Esophagus squamous epithelium (tissue), 5 donors: ENCODE measurements at places on chromosomes 6 and 20.

DNA sequence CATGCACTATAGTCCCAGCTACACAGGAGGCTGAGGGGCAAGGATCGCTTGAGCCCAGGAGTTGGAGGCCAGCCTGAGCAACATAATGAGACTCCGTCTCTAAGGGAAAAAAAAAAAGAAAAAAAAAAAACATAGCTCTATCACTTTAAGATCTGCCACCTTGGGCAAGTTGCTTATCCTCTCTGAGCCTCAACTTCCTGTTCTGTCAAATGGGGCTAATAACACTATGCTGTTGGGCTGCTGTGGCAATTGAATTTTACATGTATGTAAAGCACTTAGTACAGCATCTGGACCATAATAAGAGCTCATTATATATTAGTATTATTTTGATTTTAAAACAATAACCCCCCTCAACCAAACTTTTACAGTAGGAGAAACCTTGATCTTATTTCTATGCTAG lies 141.5 kb downstream of the ATXN1 start:
- DNase-seq: no peak

GRCh38 chr6:3333263-3333662 lies 74.5 kb downstream of the PSMG4 start:
- no peak for DNase-seq

DNA sequence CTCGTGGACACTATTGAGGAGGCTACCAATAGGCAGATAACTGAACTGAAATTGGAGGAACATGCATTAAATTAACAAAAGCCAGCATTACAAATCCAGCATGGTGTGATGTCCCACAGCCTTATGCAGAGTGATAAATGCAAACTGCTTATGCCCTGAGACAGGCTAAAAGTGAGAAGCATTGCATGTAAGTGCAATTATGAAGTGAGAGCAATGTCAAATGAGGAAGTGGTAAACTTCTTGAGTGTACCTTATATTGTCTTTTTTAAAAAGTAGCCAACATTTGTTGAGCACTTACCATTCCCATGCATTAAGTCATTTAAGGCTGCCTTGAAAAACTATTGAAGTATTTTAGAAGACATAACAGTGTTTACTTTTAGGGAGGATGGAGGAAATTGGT lies 212.2 kb downstream of the TBC1D7 start:
- no peak for DNase-seq

- DNase-seq: no peak
These were observed 21.2 kb upstream of the BHLHE23 start for GRCh38 chr20:63027922-63028389.

DNA sequence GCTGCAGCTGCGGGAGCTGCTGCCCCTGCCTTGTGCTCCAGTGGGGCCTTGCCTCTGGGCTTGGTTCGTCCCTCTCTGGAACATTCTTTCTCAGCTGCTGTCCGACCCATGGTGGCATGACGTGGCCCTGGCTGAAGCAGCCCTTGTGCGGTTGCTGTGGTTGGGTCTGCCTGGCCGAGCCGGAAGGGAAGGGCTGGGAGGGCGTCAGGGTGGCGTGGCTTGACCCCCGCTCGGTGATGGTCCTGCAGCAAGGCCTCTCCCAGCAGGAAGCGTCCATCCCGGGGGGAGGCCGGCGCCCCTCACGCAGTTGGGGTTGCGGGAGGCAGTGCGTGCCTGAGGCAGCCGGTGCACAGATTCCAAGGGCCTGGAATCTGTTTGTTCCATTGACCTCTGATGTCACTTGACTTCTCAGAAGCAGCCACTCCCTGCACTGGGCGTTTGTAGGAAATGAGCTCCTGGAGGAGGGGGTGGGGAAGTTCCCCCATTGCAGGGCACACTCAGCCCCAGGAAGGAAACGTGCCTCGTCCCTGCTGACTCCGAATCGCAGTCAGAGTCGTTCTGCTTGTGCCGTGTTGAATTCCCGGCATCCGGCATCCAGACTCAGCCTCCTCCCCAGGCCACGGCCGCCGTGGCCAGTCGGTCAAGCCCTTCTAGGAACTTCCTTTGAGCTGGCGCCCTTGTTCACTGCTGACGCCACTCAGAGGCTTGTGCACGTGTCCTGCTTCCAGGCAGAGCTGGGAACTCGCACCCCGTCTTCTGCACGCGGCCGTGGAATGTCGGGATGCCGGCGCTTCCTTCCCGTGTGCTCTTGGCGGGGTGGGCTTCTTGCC lies 9.7 kb upstream of the TNFRSF6B start:
- DNase-seq: no peak

- DNase-seq: no peak
These were observed 1.8 kb downstream of the PTPRK start for GRCh38 chr6:128518434-128519131.

DNA sequence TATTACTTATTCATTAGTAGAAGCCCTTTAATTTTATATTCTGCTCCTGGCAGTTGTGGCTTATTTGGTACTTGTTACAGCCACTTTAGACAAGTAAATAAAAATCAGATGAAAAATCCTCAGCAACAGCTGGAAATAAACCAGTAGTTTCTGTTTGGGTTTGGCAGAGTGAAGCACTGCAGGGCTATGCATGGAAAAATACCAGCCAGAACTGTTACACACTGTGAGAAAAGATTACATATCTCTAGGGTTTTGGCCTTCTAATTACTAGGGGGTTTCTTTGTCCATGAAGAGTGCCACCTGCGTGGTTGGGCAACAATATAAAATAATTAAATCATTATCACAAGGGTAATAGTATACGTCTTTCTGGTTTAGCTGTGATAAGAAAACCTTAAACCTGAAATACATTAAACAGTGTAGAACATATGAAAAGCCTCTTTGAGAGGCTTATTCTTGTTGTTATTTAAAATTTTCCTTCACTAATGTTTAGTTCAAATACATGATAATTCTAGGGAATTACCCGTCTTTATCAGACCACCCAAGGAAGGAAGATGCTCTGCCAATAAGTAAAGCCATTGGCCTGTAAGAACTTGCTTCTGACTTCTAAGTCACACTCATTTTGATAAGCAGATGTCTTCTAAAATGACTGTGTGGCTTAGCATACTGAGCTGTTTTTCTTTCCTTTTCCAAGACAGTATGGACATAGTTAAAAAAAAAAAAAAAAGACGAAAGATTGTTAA lies 320.0 kb upstream of the FLRT3 start:
- no peak for DNase-seq

- DNase-seq: no peak
These were observed 3.7 kb downstream of the STX11 start for GRCh38 chr6:144153971-144154370.

DNA sequence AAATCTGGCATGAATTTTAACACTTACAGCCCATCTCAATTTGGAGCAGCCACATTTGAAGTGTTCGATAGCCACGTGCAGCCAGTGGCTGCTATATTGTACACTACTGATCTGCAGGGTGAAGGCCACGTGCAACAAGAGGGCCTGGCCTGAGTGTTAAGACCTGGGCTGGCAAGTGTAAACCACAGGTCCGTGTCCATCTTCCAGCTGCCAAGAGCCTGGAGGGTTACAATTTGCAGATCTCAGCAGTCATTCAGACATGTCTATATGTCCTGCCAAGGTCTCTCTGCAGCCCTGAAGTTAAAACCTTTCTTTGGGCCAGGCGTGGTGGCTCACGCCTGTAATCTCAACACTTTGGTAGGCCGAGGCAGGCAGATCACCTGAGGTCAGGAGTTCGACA lies 14.1 kb downstream of the SGK2 start:
- DNase-seq: no peak

DNA sequence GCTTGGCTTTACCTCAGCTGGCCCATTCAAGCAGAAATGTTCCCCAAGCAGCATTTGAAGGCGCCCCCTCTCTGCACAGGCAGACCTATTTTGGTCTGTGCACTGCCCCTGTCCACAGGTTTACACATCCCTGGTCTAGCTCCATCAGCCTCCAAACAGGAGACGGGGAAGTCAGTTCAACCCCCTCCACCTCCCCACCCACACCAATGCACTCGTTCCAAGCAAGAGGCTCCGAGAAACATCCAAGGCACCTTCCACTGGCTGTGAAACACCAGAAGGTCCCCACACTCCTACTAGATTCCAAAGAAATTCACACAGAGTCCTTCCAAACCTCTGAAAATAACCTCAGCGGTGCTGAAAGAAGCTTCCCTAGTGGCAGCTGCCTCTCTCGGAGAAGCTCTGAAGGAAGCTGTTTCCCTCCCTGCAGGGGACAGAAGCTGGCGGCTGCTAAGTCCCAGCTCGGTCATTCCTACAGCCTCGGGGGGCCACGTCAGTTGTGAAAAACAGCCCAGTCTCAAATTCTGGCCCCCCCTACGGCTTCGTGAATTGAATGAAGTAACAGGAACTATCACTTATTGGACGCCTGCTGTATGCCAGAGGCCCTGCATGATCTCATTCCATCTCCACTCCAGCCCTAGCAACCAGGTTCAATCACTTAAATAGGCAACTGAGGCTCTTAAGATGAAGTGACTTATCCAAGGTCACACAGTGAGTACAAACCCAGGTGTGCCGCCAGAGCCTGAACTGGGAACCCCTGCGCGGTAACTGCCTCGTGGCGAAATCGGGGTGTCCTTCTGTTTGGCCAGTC lies 815 bp downstream of the SPATA2 start:
- no peak for DNase-seq

- DNase-seq: no peak
These were observed 11.7 kb downstream of the TGM2 start for GRCh38 chr20:38153401-38153800.

- DNase-seq: no peak
These were observed 49.1 kb downstream of the DACT2 start for GRCh38 chr6:168270274-168271172.
